ENCODE measurements at places on chromosomes 12 and 14.

GRCh38 chr14:54450535-54450934 lies 9.4 kb upstream of the CNIH1 start:
- DNase-seq = peak; percentile 27

- no peak for DNase-seq
Observed at GRCh38 chr14:34676516-34677211, 37.7 kb downstream of the CFL2 start.

- DNase-seq = no peak
Observed at GRCh38 chr12:106195621-106196027, 52.2 kb downstream of the CKAP4 start.

GRCh38 chr14:74712499-74713394 lies at the start of the genes AREL1 and FCF1:
TSS of gene AREL1 (minus strand) at chr14:74713080. CDS start at chr14:74685615, 27,465 bp downstream.
TSS of gene FCF1 (plus strand) at chr14:74713144. CDS start at chr14:74713198, 54 bp downstream.
- DNase-seq = peak; percentile 84

DNA sequence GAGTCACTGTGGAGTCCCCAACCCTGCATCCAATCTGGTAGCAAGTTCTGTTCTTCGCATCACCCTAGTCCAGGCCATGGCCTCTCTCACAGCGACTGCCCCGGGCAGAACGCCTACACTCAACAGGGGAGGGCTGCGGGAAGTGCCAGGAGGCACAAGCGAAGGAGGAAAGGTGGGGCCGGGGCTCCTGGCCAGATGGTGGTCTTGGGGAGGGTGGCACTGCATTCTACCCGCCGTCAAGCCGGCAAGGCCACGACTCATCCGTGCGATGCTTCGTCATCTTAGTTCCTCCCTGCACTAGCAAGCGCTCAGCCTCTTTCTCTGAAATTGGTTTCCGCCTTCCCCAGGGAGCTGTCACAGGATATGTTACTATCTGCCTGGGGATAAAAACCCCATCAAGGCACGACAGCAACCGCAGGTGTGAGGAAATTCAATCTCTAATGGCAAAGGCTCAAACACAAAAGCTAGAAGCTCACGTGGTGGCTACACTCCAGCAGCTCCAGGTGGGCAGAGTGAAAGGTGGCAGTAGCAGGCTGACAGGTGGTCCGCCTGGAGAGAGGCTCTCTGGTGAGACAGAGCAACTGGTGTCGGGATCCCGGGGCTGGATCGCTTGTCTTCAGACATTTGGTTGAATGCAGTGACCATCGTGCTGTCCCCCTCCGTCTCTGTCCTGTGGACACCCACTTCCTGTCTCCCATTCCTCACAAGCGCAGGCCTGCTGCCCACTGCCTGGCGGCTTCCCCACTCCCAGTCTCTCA lies 34.1 kb downstream of the ACADS start:
- DNase-seq = no peak

DNA sequence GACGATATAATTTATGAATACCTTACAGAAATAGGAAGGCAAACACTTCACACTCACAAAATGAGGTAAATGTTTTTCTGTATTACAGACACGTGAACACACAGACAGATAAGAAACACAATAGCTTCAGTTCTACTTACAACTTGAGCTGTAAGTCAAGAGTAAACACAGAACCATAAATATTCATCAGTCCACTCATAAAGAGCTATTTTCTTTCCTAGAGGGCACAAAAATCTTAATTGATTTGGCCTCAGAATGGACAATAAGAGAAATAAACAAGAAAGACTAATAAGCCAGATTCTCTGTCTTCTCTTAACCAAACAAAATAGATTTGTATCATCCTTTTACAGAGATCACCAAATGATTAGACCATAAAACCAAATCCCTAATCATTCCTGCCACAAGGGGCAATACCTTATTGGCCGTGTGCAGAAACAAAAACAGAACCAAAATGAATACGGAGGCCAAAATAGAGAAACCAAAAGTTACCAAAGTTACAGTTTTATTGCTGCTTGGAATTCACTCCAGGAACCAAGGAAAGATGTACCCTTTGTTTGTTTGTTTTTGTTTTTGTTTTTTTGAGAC lies 38.1 kb upstream of the GARIN2 start:
- no peak for DNase-seq

GRCh38 chr12:24705741-24706358 lies 243.1 kb downstream of the BCAT1 start:
- no peak for DNase-seq

GRCh38 chr14:68374682-68375081 lies 418.2 kb downstream of the ZFP36L1 start:
- DNase-seq = no peak

DNA sequence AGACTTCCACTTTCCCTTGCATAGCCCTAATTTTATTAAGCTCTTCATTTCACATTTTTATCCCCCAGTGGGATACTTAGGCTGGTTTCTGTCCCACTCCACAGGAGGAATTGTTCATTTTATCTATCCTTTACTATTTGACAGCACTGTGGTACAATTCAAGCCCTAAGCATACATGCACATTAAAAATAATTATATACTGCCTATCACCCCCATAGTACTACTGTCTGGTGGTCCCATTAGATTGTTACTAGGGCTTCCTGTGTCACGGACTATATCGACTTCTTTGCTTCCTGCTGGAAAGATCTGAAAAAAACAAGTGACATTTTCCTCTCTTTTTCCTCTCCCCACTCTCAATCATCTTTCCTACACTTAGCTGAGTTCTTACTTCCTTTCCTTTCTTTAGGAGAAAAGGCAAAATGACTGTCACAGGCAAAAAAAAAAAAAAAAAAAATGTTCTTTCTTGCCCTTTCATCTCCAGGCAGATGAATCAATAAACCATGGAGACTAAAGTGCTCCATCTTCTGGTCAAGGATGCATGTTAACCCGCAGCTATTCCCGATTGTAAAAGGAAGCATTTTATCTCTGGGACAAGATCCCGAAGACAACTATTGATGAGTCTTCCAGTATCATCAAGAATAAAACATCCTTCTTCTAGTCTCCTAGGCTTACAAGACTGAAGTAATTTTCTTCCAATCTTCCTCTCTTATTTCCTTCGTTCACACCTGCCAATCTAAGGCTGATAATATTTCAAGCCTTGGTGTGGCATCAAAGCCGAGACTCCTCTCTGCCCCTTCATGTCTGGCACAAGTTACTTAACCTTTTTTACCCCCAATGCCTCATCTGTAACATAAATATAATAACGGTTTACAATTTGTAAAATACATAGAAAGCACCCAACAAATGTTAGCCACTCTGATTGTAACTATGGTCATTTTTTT lies 94.4 kb upstream of the PLEKHG7 start:
- no peak for DNase-seq

GRCh38 chr14:96126339-96126782 lies 78.3 kb upstream of the BDKRB2 start:
- peak; percentile 18 for DNase-seq

GRCh38 chr12:121264951-121265515 lies 31.5 kb downstream of the CAMKK2 start:
- DNase-seq = no peak
